ENCODE measurements at places on chromosomes 1 and 21.
A peak's percentile ranks its signal among the peaks of the same experiment; 100 is the strongest.

DNA sequence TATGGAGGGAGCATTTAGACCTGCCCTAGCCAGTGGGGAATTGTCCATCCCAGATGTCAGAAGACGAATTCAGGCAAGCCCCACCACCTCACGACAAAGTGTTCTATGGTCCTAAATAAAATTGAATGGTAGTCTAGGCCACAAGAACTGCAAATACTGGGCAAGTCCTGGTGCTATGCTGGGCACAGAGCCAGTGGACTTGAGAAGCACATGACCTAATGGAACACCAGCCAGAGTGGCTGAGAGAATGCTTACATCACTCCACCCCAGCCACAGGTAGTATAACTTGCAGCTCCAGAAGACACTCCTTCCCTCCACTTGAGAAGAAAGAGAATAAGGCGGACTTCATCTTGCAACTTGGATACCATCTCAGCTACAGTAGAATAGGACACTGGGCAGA, 567.3 kb upstream of the CXADR start:
- no peak for DNase-seq

DNA sequence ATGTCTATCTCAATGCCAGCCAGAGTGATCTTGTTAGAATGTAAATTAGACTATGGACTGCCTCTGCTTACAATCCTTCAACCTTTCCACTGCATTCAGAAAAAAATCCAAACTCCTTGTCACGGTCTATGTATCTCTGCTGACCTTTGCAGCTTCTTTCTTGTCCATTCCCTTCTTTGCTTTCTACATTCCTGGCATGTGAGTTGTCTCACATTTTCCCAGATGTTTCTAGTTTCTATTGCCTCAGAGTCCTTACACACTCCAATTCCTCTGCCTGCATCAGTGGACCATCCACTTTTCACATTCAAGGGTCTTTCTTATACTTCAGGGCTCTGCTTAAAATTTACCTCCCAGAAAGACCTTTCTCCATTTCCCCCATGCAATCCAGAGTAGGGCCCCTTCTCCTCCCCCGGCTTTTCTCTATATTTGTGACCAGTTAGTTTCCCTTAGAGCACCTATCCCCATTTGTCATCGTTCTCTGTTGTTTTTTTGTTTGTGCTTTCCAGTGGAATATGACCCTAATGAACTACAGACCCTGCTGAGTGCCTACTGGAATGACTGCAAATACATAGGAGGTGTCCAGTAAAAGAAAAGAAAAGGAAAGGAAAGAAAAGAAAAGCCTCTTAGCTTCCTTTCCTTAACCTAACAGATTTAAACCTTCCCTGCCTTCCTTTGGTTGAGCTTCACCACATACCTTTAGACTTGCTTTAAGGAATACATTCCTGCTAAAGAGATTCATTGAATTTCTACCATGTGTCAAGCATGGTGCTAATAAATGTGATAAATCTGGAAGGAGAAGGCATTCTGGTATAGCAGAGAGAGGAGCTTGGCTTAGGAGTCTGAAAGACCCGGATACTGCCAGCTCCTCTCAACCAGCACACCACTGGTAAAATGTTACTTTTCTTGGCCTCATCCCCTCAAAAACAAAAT, 102.0 kb downstream of the DIRAS3 start:
- DNase-seq: no peak

GRCh38 chr1:59349101-59349500, 52.2 kb downstream of the FGGY start:
- no peak for DNase-seq

GRCh38 chr1:8127171-8127641, 101.1 kb upstream of the ERRFI1 start:
- peak; percentile 91 for DNase-seq

DNA sequence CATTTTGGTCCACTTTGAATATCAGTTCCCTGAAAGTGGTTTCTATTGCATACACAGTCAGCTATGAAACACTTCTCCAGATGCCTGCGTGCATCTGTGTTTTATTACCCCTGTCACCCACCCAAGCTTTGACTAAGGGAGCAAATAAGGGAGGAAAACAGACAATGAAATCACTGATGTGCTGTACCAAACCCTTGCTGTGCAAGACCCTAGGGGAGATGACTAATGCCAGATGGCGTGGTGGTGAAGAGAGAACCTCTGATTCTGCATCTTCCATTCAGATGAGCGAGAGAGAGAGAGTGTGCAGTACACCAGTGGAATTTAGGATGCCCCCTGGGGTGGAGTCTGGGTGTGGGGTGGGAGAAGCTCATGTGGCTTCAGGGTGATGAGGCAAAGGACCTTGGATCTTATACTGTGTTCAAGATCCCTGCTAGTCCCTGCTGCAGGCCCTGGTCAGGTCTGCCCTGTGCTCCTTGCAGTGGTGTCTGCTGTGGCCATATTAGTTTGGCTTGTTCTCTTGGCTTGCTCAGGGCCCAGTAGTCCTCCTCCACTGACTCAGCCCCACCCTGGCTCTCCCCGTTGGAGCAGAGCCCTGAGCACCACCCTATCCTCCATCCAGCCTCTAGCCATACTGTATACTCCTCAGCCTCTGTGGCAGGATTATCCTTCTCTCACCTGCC, 18.5 kb downstream of the CLCA1 start:
- DNase-seq: no peak

DNA sequence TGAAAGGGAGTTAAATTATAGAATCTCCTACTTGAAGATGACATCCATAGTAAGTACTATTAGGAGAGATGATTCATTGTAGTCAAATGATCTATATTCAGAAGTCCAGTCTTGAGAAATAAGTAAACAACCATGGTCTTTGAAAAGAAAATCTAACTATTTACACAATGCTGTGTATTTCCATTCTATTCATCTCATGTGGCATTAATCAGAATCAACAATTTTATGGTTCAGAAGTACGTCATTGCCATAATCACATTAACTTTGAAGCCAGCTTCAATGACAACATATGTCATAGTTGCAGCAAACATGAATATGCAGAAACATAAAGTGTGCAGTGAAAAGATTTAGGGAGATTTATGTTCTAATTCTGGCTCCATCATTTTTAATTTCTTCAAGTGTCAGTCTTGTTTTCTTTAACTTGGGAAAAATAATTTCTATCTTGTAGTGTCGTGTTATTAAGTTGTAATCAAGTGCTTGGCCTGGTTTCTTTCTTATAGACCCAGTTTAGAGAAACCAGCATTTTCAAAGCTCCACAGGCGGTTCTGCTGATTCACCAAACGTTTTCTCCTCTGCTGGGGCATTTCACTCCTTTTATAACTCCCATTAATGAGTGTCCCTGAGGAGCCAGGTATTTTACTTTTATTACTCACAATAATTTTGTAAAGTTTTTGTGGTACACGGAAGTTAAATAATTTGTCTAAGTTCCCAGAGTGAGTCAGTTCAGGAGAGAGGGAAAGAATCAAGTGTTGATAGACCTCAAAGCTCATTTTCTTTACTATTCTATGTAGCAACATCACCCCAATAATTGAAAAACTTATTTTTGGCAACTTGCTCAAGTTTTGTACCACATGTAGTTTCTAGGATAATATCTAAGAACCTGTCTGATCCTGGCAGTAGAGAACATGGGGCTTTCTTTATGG, 35.9 kb upstream of the PTGS2 start:
- DNase-seq: peak; percentile 61

DNA sequence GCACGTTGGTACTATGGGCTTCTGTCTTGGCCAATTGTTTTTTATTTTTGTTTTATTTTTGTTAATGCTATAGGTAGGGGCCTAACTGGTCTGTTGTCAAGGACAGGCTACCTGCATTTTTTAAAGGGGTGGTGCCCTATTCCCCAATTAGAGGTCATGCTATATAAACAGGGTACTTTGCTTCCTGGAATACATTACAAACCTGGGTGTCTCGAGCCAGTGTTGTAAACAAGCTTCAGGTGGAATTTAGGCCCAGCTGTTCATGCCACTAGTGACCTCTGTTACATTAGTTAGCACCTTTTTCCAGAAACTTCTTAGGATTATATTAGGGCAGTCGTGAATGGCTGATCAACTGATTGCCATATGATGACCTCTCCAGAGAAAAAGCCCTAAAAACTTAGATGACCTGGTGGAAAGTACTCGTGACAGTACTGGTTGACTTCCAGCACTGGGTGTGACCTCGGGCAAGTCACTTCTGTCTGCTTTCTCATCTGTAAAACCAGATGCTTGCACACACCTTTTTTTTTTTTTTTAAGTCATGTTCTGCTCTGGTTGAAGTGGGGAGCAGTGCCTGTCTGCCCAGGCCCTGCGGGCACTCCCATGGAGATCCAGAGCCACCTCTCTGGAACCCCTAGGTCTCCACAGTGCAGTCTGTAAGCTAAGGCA, 46.5 kb downstream of the ELK4 start:
- no peak for DNase-seq

- no peak for DNase-seq
These were observed 4.1 kb downstream of the AHDC1 start for GRCh38 chr1:27599605-27600497.

GRCh38 chr1:96072021-96072420, 649.6 kb upstream of the PTBP2 start:
- no peak for DNase-seq

- DNase-seq: no peak
These were observed 34.1 kb downstream of the RAP1A start for GRCh38 chr1:111653709-111654108.

GRCh38 chr1:116804736-116805135, 50.5 kb downstream of the CD2 start:
- no peak for DNase-seq

DNA sequence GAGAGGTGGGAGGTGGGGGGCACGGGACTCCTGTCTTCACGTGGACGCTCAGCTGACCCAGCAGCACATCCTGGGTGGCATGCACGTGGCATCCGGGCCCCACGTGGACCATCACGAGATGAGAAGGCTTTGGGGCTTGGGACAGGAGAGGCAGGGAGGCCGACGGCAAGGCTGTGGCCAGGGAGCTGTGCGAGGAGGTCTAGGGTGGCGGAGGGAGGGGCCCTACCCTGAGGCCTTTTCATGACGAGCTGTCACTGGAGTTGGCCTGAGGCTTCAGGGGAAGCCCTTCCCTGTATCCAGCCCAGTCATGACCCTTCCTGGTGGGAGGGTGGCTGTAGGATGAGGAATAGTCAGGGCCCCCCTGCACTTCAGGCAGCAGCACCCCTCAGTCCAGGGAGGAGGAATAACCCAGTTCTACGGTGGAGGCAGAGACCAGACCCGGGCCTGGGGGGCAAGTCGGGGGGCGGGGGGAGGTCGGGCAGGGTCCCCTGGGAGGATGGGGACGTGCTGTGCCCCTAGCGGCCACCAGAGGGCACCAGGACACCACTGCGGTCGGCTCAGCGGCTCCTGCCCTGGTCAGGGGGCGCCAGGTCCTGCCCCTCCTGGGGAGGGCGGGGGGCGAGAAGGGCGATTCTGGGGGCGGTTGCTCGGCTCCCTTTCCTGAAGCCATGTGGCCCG, 2.0 kb upstream of the PERM1 start:
- no peak for DNase-seq

DNA sequence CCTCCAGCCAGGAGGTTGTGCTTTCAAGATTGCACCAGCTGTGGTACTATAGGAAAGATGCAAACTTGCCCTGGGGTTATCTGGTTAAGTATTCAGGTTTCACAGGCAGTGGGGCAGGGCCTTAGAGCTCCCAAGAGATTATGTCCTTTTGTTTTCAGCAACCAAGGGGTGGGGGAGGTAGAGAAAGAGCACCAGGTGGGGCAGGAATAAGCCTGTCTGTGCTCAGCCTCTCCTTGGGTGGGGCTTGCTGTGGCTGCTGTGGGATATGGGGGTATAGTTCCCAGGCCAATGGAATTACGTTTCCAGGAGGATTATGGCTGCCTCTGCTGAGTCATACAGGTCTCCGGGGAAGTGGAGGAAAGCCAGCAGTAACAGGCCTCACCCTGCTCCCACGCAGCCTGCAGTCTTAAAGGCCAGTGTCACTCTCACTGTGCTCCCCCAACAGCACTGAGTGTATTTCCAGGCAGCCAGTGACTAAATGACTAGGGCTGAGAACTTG, 508.6 kb downstream of the RWDD3 start:
- DNase-seq: no peak

- DNase-seq: no peak
These were observed 11.3 kb downstream of the DFFB start for GRCh38 chr1:3868464-3869006.

GRCh38 chr1:30877205-30877912, 31.2 kb downstream of the SDC3 start:
- DNase-seq: peak; percentile 83

GRCh38 chr1:99992044-99992722, 22.4 kb downstream of the SLC35A3 start:
- no peak for DNase-seq

DNA sequence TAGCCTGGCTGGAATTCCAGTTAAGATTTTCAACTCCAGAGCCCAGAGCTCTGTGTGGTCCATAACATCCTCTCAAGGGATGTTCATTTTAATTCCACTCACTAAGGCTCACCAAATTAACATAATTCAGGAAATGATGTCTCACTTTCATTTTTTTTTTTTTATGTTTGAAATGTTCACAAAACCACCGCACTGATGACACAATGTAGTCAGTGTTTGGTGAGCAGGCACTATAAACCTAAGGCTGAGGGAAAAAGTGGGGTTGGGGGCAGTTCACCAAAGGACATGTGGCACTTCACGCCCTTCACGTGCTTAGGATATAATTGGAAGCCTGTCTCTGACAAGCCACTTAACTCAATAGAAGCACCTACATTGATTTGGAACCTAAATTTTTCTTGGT, 177.3 kb upstream of the CAMK1G start:
- DNase-seq: peak; percentile 19

- DNase-seq: no peak
These were observed 118.4 kb upstream of the L1TD1 start for GRCh38 chr1:62076286-62076685.

- no peak for DNase-seq
These were observed 43.1 kb upstream of the SGIP1 start for GRCh38 chr1:66490816-66491215.

DNA sequence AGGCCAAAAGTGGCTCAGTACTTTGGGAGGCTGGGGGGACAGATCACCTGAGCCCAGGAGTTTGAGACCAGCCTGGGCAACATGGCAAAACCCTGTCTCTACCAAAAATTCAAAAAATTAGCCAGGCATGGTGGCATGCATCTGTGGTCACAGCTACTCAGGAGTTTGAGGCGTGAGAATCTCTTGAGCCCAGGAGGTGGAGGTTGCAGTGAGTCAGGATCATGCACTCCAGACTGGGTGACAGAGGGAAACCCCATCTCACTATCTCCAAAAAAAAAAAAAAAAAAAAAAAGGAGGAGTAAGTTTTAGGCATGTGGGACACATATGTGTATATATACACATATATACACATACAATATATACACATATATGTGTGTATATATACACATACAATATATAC, 165.3 kb upstream of the DPYD start:
- DNase-seq: no peak

- no peak for DNase-seq
These were observed 31.8 kb downstream of the KCNK2 start for GRCh38 chr1:215114154-215114933.

- DNase-seq: no peak
These were observed 9.0 kb upstream of the COL8A2 start for GRCh38 chr1:36134031-36134430.

GRCh38 chr1:200082329-200082728, 54.8 kb downstream of the NR5A2 start:
- DNase-seq: no peak

- DNase-seq: no peak
These were observed 121.9 kb downstream of the MATN1 start for GRCh38 chr1:30601316-30602085.
